Effector memory CD4-positive, alpha-beta T cell (primary cell): ENCODE measurements at places on chromosomes 6 and 20.

- no peak for DNase-seq
These were observed 123.0 kb upstream of the SNX9 start for GRCh38 chr6:157699777-157700636.

DNA sequence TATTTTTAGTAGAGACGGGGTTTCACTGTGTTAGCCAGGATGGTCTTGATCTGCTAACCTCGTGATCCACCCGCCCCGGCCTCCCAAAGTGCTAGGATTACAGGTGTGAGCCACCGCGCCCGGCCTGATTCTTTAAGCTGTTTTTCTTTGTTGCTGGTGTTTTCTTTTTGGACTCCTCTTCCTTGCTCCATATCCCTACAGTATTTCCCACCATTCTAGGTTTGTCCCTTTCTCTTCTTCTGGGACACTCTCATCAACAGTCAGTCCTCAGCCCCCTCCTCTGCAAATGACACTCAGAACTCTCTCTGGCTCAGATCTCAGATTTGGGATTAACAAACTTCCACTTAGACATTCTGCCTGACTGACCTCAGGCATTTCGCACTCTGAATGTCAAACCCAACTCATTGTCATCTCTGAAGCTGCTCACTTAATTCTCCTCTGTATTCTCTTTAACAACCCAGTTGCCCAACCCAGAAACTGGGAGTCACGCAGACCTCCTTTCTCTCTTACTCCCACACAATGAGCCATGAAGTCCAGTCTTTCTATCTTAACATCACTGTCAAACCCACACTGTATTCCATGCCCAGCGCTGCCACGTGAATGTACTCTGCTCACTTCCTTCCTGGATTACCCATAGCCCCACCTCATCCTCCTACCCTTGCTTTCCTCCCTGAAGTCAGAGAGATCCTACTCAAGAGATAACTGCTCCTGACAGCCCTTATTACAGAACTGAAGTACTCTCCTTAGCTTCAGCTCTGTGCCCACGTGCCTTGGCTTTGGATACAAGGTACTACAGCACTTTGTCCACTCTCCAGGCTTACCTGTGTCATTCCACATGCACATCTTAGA, 2.6 kb downstream of the MPIG6B start:
- no peak for DNase-seq

- no peak for DNase-seq
These were observed 582.2 kb upstream of the FLRT3 start for GRCh38 chr20:14919501-14920081.

- DNase-seq: no peak
These were observed 83.3 kb upstream of the NHSL1 start for GRCh38 chr6:138582573-138582972.
